GM04503 (cell line): ENCODE measurements at places on chromosomes 3 and 15.

DNA sequence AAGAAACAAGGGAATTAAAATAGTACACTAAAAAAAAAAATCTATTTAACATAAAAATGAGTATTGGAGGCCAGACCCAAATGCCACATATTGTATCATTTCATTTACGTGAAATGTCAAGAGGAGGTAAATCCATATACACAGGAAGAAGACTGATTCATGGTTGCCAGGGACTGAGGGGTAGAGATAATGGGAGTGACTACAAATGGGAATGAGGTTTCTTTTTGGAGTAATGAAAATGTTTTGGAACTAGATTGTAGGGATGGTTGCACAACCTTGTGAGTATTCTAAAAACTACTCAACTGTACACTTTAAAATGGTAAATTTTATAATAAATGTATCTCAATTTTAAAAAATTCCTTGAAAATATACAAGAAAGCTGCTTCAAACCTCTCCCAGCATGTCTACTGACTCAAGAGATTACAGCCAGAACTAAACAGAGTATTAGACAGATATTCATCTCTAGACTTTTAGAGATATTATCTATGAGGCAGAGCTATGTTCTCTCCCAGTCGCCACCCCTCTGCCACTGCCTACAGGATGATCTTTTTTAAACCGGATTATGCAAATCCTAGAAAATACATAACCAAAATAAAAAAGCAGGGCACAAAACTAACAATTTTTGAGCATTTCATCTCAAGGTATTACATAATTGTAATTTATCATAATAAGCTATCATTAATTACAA, 6.2 kb downstream of the HLTF start:
- no peak for DNase-seq

- no peak for DNase-seq
Measured at GRCh38 chr3:185056908-185057307, 96.0 kb downstream of the C3orf70 start.

- no peak for DNase-seq
Measured at GRCh38 chr15:63672369-63672768, 75.2 kb downstream of the FBXL22 start.

DNA sequence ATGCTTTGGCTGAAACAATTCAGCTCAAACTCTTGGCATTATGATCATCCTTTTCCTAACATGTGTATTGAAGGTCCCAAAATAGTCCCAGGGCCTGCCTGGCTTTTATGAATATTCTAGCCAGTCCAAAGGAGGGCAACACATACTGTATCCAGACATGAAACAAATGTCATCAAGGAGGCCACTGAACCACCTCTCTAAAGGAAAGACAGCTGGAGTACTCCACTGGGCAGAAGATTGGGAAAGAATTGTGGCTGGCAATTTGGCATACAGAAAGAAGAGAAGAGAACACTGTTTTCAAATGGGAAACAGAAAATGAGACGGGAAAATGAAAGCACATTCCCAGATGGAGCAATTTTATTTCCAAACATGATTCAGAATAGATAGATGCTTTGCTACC, 80.6 kb downstream of the NCEH1 start:
- DNase-seq: no peak

- peak; percentile 44 for DNase-seq
Measured at GRCh38 chr15:81311752-81312464, 12.0 kb downstream of the STARD5 start.

DNA sequence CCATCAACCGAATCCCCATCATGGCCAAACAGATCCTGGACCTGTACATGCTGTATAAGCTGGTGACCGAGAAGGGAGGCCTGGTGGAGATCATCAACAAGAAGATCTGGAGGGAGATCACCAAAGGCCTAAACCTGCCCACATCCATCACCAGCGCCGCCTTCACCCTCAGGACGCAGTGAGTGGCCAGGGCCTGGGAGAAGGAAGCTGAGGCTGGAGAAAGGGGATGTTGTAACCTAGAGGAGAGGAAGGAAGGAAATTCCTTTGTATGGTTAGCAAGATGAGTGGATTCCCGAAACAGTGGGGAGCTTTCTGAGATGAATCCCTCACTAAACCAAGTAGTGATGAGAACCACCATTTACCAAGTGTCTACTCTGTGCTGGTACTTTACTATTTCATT, 25.8 kb upstream of the CLK3 start:
- no peak for DNase-seq

GRCh38 chr3:187261541-187261969, 30.0 kb downstream of the MASP1 start:
- peak; percentile 92 for DNase-seq

DNA sequence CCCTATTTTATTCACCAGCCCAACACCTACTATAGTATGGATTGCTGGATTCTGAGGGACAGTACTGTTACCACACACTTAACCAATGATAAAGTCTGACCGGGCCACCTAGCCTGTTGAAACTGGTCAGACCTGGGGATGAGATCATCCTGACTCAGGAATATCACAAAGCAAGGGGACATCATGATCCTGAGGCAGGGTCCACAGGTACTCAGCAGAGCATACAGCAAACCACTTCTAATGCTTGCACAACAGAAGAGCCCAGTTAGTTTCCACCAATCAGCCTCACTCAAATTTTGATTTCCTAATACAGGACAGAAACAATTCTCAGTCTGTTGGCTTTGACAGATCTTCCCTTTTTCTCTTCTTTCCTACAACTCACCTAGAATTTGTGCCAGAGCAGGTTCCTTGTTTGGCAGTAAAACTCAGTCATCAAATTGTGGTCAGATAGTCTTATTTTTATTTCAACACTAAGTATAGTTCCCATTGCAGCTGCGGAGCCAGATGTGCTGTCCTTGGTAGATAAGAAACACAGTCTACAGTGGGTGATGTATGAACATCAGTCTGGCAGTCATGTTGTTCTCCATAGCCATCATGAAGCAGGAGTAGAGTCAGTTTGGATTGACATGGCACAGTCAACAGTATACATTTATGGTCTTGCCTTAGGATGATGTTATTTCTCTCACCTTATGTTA, 90.1 kb upstream of the PRR23C start:
- DNase-seq: no peak

DNA sequence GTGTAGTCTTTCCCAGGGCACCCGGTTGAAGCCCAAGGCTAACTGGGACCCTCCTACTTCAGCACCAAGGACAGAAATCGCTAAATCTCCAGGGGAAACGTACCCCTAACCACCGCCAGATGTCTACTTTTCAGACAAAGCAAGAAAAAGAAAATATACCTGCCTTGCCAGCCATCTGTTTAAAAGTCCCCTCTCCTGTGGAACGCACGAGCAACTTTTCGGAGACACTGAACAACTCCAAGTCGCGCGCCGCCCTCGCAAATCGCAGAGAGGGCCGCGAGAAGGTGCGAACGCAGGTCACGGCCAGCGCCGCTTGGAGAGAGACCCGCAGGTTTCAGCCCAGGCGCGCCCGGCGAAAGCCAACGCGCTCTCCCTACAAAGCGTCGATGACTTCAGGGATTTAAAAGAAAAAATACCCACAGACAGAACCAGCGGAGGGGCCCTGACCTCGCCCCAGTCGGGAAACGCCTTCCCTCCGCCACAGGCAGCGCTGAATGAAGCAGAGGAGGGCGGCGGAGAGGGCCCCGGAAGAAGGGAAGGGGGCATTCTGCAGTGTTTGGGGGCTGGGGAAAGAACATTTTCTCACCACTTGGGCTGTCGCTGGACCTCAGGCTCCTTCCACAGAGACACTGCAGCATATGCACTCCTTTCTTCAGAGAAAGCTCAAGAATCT, 213.1 kb downstream of the FGF12 start:
- DNase-seq: no peak

- no peak for DNase-seq
Measured at GRCh38 chr3:114428044-114428595, 134.3 kb downstream of the TIGIT start.

DNA sequence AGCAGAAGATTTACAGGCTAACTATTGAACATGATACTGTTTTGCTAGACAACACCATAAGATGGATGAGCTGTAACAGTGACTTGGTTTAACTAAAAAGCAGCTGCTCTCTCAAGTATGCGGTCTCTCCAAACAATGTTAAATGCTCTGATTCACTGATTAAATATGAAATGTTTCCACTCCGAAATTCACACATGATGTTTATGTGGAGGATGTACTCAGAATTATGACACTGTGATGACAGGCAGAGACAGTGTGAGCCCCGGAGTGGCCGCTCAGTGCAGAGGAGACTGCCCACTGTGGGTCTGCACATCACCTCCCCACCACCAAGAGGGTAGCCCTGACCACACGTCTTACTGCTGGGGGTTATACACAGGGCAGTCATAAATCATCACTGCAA, 83.9 kb upstream of the MEX3B start:
- DNase-seq: peak; percentile 90

DNA sequence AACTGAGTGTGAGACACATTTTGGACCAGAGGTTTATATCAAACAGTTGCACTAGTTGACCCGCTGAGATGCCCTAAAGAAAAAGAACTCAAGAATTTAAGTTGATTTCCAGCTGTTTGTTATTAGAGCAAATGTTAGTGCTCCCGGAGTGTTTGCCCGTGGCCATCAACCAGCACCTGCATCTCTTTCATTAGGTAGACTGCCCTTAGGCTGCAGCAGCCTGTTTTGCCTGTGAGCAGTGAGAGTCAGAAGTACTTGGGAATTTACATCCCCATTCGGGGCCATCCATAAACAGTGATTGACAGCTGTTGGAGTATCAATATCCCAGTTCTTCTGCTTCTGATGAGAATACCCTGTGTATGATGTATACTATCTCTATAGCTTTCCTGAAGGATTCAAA, 492.6 kb downstream of the RBMS3 start:
- no peak for DNase-seq

DNA sequence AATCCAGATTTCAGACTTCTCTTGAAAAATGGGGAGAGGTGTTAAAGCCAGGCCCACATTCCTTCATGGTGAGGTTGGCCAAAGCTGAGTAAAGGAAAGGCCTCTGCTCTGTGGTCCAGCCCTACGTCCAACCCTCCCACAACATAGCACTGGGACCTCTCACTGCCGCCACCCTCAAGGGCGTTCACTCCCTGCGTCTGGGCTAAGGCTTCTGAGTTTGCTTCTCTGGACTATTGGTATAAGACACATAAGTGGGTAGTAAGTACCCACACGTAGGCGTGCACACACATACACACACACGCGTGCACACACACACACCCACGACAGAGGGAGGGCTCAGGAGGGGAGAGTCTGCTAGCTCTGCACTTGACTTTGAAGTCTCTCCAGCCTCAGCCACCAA, 80.2 kb upstream of the PXYLP1 start:
- no peak for DNase-seq

DNA sequence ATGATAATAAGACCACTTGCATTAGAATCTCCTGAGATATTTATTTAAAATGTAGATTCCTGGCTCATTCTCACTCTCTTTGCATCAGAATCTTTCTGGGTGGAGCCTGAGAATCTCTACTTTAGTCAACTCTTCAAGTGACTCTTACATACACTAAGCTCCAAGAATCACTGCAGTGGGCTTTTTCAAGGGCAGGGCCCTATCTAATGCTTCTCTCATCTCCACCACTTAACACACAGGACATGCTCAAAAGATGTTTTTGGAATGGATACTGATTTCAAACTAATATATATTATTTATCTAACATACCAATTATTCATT, 68.9 kb upstream of the GAP43 start:
- DNase-seq: no peak

- no peak for DNase-seq
Measured at GRCh38 chr15:68371160-68371559, 60.8 kb downstream of the ITGA11 start.

- DNase-seq: no peak
Measured at GRCh38 chr3:143201870-143202752, 82.5 kb downstream of the CHST2 start.

GRCh38 chr3:61117045-61117898, 134.0 kb downstream of the FHIT start:
- no peak for DNase-seq

- DNase-seq: no peak
Measured at GRCh38 chr15:38961931-38962330, 397.3 kb upstream of the RASGRP1 start.

DNA sequence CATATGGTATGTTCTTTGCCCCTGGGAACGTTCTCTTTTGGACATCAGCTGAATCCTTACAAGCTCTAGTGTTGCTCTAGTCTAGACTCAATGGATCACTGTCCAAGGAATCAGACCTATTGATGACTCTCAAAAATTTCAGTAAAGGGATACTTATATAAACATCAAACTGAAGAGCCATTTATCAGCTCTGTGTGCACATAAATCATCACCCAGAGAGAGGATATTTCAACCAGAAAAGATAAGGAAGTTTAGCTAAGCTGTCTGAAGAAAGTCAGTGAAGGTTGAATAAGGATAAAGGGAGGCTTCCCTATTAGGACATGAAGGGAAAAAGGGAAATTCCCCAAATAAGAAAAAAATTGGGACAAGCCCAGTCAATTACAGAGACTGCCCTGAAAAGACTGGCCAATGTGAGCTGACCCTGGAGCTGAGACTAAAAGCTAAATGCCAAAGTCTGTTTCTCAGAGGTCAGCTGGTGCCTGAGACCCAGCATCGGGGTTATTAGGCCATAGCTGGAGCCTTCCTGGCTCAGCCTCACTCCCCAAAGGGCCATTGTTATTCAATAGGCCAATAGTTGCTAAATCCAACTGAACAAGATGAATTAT, 424.1 kb upstream of the THBS1 start:
- DNase-seq: no peak

DNA sequence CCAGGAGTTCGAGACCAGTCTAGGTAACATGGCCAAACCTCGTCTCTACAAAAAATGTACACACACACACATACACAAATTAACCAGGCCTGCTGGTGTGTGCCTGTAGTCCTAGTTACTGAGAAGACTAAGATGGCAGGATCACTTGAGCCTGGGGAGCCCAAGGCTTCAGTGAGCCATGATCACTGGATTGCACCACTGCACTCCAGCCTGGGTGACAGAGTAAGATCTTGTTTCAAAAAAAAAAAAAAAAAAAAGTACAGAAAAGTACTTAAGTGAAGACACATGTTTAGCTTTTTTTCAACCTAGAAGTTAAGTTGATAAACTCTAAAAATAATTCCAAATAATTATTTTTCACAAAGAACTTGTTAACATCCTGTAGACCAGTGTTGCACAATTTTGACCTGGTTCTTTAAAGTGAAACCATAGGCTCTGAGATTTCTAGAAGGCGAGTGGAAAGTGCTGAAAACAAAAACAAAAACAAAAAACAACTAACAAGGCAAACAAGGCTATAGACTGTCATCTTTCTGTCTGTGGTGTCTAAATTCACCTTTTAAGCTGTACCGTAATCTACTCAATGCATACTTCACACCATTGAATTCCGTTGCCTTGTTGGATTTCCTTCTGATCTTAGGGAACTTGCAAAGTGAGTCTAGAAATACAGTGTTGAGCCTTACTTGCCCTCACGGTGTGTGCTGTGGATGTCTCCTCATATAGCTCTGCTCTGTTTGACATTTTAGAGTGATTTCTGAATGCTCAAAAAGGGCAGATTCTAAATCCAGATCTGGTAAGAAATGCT, 63.5 kb downstream of the CHST2 start:
- DNase-seq: no peak
